Thymus (tissue), 14 donors: ENCODE measurements at places on chromosomes 6 and 20.

DNA sequence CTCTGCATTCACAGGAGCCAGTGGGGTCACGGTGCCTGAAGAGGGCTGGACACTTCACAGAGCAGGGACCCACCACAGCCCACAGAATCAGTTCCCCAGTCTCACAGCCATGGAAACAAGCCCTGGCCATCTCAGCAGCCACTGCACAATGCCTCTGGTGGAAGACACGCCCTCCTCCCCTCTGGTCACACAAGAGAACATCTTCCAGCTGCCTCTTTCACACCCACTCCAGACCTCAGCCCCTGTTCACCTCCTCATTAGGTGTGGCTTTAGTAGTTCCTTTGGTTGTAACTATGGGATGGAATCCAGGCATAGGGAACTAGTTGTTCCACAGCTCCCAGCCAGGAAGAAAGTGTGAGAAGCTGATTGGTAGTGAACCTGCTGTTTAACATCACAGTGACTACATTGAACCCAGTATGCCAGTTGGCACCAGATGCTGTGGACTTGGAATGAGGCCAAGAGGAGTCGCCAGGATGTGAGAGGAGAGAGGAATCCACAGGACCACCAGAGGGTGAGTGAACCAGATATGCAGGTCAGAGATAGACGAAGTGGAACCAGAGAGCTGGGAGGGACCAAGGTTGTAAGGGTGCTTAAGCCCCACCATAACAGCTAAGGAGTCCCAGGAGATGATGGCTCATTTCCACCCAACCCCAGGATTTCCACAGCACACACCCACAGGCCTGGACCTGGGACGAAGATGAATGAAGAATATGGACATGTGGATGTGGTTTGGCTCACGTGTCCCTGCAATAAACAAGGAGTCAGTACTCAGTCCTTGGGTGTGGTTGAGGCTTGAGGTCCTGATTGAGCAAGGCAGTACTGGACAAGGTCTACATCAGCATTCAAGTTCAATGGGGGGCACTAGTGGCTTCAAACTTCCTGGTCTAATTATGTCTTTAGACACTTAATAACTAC, 8.8 kb upstream of the BTN3A3 start:
- no peak for DNase-seq

DNA sequence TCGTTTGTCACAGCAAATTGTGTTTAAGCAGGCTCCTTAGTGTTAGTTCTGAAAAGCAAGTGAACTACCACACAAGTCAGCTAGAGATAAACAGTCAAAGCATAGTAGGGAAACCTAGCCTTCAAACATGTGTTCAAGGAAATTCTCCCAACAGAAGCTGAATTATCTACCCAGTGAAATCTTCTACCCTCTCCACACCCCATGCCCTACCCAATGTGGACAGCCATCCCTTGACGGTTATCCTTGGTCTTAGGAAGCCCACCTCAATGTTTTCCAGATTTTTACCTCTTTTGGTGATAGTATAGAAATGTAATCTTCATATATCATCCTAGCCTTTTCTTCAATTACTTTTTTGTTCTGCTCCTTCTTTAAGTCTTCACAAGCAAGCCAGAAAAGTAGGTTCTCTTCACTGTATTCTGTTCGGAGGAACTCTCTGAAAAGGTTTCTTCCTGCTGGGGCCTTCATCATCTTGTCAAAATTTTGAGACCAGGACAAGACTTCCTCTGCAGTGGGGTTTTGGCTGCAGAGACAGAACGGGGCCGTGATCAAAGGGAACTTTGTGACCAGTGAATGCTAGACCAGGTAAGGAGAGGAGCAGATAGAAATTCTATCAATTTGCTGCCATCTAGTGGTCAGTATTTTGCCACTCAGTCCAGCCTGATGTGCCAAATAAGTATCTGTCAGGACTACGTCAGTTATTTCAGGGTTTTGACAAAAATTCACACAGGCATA, 21.6 kb upstream of the MTRF1L start:
- DNase-seq = peak; percentile 75

DNA sequence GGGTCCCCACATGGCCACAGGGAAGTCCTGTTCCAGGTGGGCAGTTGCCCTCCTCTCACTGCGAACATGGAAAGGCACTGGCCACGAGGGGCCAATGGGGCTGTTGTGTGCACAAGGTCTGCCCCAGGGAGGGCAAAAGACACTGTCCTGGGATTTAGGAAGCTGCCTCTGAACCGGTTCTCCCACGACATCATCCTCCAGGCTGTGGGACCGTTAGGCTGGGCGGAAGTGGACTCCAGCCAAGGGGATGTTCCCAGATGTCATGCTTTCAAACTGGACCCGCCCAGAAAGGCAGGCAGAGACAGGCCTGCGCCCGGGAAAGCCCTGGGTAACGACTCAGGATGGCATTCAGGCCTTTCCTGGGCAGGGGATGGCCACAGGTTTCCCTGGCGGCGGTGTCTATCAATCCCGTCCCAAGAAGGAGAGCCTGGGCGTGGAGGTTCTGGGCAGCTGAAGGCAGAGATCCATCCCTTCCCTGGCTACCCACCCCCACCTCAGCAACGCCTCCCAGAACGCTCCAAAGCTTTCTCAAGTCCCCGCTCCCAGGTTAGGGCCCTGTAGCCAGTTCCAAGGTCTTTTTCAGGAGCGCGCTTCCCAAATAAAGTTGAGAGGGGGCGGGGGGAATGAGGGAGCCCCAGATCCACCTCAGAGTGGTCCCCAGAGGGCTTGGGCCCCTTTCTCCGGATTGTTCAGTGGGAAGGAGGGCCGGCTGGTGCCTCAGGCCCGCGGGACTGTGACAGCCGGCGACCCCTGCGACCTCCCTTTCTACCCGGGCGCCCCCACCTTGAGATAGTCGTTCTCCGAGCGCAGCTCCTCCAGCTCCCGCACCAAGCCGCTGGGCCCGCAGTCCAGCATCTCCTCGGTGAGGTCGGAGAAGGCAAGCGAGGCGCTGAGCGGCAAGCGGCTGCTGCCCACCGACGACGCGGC, 13.8 kb upstream of the TLDC2 start:
- DNase-seq = no peak

DNA sequence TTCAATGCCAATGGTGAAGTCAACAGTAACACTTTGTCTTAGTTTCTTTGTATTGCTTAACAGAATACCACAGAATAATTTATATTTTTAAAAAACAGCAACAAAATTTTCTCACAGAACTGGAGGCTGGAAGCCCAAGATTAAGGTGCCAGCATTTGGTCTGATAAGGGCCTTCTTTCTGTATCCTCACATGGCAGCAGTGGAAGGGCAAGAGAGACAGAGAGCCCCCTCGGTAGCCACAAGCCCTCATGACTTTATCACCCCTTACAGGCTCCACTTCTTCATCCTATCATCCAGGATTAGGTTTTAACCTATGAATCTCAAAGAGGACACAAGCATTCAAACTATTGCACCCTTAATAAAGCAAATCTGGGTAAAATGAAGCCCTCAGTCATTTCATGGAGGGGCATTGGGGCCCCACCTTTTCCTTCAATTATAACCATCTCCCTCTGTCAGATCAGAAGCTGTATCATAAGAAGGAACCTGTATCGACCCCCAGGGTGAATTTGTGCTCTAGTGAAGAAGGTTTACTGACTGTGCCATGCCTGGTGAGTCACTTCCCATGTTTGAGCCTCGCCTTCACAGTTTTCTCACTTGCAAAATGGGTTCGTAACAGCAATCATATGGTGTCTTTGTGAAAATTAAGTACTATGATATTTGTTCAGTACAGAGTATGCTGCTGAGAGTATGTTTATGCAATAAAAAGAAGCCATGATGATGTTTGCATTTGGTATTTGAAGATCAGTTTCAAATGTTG, 178.2 kb downstream of the LRFN2 start:
- no peak for DNase-seq

- no peak for DNase-seq
Observed at GRCh38 chr6:110239526-110240274, 59.5 kb downstream of the CDC40 start.

- DNase-seq = no peak
Observed at GRCh38 chr20:46400253-46400652, 6.2 kb downstream of the ELMO2 start.

DNA sequence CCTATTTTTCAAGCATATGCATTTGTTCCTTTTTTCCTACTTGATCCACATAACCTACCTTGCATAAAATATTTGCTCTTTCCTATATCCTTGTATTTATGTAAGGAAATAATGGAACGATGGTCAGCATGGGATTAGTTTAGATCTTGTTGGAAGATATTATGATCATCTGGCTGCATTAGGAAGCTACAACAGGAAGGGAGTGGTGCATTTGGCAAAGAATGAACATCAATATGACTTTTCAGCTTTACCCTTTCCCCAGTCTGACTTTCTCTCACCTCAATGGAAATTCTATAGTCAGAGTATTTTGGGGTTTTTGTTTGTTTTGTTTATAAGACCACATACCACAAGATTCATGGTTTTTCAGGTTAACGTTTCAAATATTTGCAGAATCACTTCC, 66.0 kb downstream of the HS3ST5 start:
- no peak for DNase-seq

GRCh38 chr6:24910961-24911725, 24.6 kb downstream of the RIPOR2 start:
- DNase-seq = peak; percentile 59
